ENCODE measurements at places on chromosomes 1 and 21. TPM values are rescaled to one million over a fixed set of nuclear protein-coding genes. Genes with fewer than 3 reads are reported as not detected.

DNA sequence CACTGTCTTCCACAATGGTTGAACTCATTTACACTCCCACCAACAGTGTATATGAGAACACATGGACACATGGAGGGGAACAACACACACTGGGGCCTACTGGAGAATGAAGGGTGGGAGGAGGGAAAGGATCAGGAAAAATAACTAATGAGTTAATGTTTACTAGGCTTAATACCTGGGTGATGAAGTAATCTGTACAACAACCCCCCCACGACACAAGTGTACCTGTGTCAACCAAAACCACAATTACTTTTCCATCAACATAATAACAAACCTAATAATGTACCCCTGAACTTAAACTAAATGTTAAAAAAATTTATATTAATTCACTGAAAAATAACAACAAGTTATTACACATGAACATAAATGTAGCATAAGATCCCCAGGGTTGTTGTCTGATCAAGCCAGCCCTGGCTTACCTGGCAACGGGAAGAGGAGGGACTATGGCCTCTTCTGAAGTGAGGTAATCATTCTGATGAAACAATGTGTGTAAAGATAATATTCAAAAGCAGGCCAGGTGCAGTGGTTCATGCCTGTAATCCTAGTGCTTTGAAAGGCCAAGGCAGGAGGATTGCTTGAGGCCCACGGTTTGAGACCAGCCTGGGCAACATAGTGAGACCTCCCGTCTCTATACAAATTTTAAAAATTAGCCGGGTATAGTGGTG is 40.8 kb upstream of the HEATR1 start:
- DNase-seq, result no peak
- H3K27me3 ChIP-seq, result no peaks in the 10 kb centered on the region
- no peak overlapping the region for H3K27ac ChIP-seq
- no peaks in the 10 kb centered on the region for H3K36me3 ChIP-seq

- no peaks in the 10 kb centered on the region for H3K27me3 ChIP-seq
- H3K4me1 ChIP-seq, result no peaks in the 10 kb centered on the region
- no peak overlapping the region for H3K4me3 ChIP-seq
- no peak overlapping the region for H3K27ac ChIP-seq
- no peak for DNase-seq
Observed at GRCh38 chr1:56586502-56586901, 7.1 kb upstream of the PLPP3 start.

GRCh38 chr1:143698016-143698415 is 273.8 kb downstream of the FAM72C start:
- H3K4me1 ChIP-seq, result no peaks in the 10 kb centered on the region
- H3K27me3 ChIP-seq, result peaks cover 17% of the 10 kb centered on the region
- no peak for DNase-seq
- H3K27ac ChIP-seq, result no peak overlapping the region

DNA sequence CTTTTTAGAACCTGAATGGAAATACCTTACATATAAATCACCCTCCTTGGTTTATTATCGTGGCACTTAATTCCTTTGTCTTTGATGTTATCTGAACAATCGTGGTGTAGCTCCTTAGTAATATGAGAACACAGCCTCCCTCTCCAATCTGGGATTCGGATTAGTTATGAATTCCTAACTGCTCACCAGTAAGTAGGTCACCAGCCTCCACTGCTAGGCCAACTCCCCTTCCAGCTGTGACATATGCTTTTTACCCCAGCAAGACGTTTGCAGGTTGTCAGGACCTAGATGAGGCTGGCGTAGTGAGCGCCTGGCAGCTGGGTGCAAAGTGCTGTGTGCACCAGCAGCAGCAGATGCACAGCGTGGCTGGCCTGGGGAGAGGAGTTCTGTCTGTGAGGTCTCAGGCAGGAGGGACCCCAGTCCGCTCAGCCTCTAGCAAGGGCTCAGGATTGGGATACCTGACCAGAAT is 38.2 kb downstream of the NTPCR start:
- peak; percentile 82 for DNase-seq
- H3K36me3 ChIP-seq, result peaks cover 17% of the 10 kb centered on the region
- no peak overlapping the region for H3K4me3 ChIP-seq
- peaks cover 9% of the 10 kb centered on the region for H3K4me1 ChIP-seq
- no peak overlapping the region for H3K27ac ChIP-seq

GRCh38 chr1:95655321-95656020 is 421.5 kb downstream of the RWDD3 start:
- H3K36me3 ChIP-seq, result no peaks in the 10 kb centered on the region
- no peaks in the 10 kb centered on the region for H3K4me1 ChIP-seq
- no peak for DNase-seq
- H3K4me3 ChIP-seq, result no peak overlapping the region

GRCh38 chr1:181486098-181486420 is 2.7 kb downstream of the CACNA1E start:
- no peak overlapping the region for H3K27ac ChIP-seq
- H3K27me3 ChIP-seq, result peaks cover 45% of the 10 kb centered on the region
- no peak for DNase-seq
- H3K4me1 ChIP-seq, result no peaks in the 10 kb centered on the region

GRCh38 chr1:203153051-203153988 is 22.3 kb downstream of the MYBPH start:
- H3K4me1 ChIP-seq, result peaks cover 11% of the 10 kb centered on the region
- H3K27me3 ChIP-seq, result peaks cover 8% of the 10 kb centered on the region
- no peaks in the 10 kb centered on the region for H3K36me3 ChIP-seq
- H3K27ac ChIP-seq, result no peak overlapping the region
- no peak overlapping the region for H3K4me3 ChIP-seq

DNA sequence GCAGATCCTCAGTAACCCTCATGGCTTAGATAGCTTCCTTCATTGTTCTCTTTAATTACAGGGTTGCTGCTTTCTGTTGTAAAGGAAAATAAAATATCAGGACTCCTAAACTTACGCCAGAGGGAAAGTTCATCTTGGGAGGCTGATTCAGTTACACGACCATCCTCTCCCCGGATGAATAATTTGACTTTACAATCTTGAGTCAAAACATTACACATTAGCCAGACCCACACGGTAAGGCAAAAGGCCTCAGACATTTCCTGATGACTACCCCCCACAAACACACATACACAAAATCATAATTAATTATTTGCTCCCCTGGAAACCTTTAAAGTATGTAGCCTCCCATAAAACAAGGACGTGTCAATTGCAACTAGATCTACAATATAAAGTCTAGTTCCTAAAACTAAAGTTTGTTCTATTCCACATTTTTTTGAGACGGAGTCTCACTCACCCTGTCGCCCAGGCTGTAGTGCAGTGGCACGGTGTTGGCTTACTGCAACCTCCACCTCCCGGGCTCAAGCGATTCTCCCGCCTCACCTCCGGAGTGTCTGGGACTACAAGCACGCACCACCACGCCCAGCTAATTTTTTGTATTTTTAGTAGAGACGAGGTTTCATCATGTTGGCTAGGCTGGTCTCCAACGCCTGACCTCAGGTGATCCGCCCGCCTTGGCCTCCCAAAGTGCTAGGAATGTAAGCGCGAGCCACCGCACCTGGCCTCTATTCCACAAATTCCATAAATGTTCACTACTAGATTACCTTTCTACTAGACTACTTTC is 830 bp upstream of the PRDX1 start:
- H3K4me3 ChIP-seq, result peak overlapping the region; percentile 60
- DNase-seq, result peak; percentile 64
- peaks cover 6% of the 10 kb centered on the region for H3K4me1 ChIP-seq
- H3K27me3 ChIP-seq, result no peaks in the 10 kb centered on the region

DNA sequence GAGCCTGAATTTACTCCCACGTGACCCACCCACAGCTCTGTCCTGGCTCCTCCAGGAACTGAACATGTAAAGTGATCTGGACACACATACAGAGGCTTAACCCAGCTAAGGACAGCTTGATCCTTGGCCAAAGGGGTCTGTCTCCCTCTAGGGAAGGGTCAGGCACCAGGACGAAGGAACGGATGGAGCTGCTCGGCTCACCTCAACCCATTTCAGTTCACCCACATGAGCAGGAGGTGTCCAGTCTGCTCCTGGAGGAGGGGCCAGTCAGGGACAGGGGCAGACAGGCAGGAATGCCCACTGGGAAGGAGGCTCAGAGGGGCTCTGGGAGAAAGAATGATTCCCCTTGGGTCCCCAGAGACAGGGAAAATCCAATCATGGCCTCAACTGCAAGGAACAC is 567.2 kb downstream of the PTPRU start:
- no peaks in the 10 kb centered on the region for H3K36me3 ChIP-seq
- H3K27ac ChIP-seq, result no peak overlapping the region
- no peaks in the 10 kb centered on the region for H3K4me1 ChIP-seq
- H3K27me3 ChIP-seq, result peaks cover 2% of the 10 kb centered on the region

DNA sequence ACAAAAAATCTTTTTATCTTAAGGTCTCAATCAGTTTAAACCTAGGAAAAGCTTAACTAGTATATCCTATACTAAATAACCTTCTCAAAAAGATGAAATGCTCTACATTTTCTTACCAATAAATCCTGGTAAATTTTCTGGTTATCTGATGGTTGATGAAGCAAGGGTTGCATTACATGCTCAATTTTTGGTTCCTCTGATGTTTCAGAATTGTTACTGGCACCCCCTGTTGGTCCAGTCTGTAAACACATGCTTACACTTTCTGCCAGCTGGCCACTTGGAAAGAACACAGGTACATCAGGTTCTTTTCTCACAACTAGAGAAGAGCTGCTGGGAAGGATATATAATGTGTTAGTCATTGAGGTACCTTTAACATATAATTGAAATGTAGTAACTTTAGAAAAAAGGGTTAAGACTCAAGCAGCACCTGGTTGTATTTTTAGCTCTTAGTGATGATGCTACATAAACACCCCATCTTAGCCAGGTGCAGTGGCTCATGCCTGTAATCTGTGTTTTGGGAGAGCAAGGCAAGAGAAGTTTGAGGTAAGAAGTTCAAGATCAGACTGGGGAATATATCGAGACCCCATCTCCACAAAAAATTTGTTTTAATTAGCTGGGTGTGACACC is 30.9 kb upstream of the TAL1 start:
- no peaks in the 10 kb centered on the region for H3K4me1 ChIP-seq
- H3K36me3 ChIP-seq, result peaks cover 2% of the 10 kb centered on the region
- peak; percentile 38 for DNase-seq
- H3K27ac ChIP-seq, result no peak overlapping the region
- no peak overlapping the region for H3K4me3 ChIP-seq

- H3K4me1 ChIP-seq, result peaks cover 1% of the 10 kb centered on the region
- DNase-seq, result no peak
- no peaks in the 10 kb centered on the region for H3K27me3 ChIP-seq
- H3K36me3 ChIP-seq, result no peaks in the 10 kb centered on the region
- H3K27ac ChIP-seq, result no peak overlapping the region
Observed at GRCh38 chr1:78072216-78072615, 26.4 kb downstream of the GIPC2 start.

GRCh38 chr1:94501935-94502334 is 39.6 kb downstream of the F3 start:
- no peak overlapping the region for H3K27ac ChIP-seq
- H3K36me3 ChIP-seq, result peaks cover 18% of the 10 kb centered on the region
- H3K4me3 ChIP-seq, result no peak overlapping the region
- DNase-seq, result no peak

DNA sequence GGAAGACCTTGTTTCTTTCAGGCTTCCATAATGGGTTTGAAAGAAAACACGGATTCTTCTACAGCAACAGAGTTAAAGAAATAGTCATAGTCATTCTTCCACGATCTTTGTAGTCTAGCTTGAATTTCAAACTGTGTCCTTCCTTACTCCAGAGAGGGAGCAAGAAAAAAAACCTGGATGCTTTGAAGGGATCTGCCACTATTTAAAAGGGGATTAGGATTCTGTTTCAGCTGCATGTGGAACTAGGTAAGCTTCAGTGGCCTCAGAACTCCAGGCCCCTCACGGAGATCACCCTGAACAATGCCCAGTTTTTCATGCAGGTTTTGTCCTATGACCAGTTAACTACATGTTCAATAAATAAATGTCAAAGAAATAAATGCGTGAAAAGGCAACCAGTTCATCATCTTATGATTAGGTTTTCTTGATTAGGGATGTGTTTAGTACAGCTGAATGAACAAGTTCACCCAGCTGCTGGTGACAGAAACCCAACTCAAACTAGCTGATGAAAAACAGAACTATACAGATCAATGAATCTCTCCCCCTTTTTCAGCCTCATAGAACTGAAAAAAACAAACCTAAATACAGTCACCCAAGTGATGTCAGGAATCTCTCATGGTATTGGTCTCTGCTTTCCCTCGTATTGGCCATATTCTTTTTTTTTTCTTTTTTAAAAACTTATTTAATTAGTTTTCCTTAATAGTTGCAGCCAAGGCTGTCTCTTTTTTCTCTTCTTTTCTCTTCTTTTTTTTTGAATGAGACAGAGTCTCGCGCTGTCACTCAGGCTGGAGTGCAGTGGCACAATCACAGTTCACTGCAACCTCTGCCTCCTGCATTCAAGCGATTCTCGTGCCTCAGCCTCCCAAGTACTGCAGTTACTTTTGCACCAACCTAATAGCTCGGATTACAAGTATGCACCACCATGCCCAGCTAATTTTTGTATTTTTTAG is 14.6 kb upstream of the MPZL1 start:
- H3K27me3 ChIP-seq, result peaks cover 40% of the 10 kb centered on the region
- H3K4me3 ChIP-seq, result no peak overlapping the region
- H3K36me3 ChIP-seq, result no peaks in the 10 kb centered on the region
- no peaks in the 10 kb centered on the region for H3K4me1 ChIP-seq
- DNase-seq, result no peak

DNA sequence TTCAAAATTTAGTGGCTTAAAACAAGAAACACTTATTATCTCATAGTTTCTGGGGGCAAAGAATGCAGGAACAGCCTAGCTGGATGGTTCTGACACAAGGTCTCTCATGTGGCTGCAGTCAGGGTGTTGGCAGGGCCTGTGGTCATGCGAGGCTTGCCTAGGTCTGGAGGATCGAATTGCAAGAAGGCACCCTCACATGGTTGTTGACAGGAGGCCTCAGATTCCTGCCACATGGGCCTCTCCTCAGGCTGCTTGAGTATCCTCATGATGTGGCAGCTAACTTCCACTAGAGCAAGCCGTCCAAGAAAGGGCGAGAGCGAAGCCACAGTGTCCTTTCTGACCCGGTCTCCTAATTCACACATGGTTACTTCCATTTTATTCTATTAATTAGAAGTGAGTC is 6.2 kb upstream of the NRIP1 start:
- DNase-seq, result no peak
- no peak overlapping the region for H3K4me3 ChIP-seq
- no peak overlapping the region for H3K27ac ChIP-seq
- H3K36me3 ChIP-seq, result no peaks in the 10 kb centered on the region
- H3K4me1 ChIP-seq, result no peaks in the 10 kb centered on the region
- H3K27me3 ChIP-seq, result peaks cover 2% of the 10 kb centered on the region

DNA sequence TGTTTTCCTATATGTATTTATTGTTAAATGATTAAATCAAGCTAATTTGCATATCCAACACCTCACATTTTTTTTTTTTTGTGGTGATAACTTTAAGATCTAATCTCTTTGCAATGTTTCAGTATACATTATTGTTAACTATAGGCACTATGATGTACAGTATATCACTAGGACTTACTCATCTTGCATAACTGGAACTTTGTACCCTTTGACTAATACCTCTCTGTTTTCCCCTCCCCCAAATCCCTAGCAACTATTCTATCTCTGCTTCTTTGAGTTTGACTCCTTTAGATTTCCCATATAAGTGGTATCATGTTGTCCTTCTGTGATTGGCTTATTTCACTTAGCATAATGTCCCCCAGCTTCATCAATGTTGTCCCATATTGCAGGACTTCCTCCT is 9.7 kb upstream of the C1orf53 start:
- peaks cover 2% of the 10 kb centered on the region for H3K27me3 ChIP-seq
- H3K36me3 ChIP-seq, result no peaks in the 10 kb centered on the region
- no peaks in the 10 kb centered on the region for H3K4me1 ChIP-seq
- no peak for DNase-seq

NFASC gene
- total RNA-seq, result 0.28 TPM

RSPO1 gene
- total RNA-seq, result not detected

ANKRD35 gene
- 1.1 TPM for total RNA-seq

SH3BGRL3 gene
- total RNA-seq, result 35.0 TPM

FAM177B gene
- not detected for total RNA-seq

CDK11A gene
- total RNA-seq, result 1.8 TPM

CHODL gene
- total RNA-seq, result under 0.01 TPM

DIRAS3 gene
- total RNA-seq, result 8.6 TPM

LCE3E gene
- not detected for total RNA-seq

All from IMR-90 (cell line).